C1 segment of cervical spinal cord (tissue), 14 donors: ENCODE measurements at places on chromosomes 7 and 10.

GRCh38 chr7:11567571-11567970 is 264.4 kb downstream of the THSD7A start:
- no peak for DNase-seq

DNA sequence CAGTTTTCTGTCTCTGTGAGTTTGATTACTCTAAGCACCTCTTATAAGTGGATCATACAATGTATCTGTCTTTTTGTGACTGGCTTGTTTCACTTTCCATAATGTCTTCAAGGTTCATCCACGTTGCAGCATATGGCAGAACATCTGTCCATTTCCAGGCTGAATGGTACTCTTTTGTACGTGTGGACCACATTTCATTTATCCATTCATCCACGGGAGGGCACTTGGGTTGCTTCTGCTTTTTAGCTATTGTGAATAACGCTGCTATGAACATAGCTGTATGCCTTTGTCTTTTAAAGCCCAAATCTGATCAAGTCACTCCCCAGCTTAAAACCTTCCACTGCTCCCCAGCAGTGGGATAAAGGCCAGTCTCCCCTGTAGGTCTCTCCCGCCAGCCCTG is 31.5 kb downstream of the EGFR start:
- DNase-seq, result no peak

DNA sequence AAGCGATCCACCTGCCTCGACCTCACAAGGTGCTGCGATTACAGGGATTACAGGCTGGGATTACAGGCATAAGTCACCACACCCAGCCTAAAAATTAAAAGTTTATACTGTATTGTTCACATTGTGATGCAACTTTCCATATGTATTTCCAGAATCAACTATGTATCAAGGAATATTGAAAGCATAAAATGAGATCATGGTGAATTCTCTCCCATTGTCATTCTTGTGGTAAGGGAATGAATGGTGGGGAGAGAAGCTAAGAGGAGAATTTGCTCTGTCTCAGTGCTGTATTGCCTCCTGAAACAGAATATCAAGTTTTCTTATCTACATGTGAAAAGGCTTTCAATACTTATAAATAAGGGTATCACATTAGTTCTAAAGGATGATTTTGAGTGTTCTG is 81.7 kb downstream of the CD36 start:
- DNase-seq, result no peak

GRCh38 chr10:95388109-95388471 is 97.3 kb upstream of the PDLIM1 start:
- no peak for DNase-seq

DNA sequence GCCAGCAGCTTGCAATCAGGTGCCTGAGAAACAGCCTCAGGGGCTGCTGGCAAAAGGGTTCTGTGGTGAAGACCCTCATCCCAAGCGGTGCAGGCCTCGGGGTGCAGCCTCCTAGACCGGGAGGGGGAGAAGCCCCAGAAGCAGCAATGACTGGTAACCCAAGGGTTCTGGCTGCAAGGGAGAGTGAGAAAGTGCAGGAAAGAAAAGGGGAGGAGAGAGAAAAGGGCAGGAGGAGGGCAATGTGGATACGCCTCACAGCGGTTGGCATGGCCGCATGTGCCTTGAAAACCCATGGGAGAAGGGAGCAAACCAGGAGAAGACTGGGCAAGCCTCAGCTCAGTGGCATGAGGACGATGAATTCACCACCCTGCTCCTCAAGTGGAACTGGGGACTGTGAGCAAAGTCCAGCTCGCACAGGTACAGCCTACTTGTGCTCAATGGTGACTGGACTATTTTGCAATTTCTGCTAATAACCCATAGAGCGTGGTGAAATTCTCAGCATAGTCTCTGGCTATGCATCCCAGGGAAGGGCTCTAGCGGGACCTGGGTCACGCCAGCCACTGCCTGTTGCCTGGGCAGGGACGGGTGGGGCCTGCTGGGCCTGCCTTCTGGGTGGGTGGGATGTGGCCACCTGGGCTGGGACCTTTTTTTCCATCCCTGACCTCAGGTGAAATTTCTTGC is 6.2 kb downstream of the CLRN3 start:
- DNase-seq, result no peak

DNA sequence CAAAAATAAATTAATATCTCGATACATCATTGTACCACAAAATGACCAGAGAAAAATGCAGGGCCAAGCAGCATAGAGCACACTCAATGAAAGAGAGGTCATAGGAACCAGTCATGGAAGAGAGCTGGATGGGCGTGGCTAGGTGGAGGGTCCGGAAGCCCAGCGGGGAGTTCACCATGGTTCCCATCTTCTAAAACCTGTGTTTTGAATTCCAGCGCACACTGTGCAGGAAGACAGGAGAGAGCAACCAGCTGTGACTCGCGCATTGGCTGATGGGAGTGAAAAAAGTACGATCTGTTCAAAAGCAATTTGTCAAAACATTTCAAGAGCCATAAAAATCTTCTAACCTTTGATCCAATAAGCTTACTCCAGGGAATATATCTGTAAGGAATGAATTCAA is 125.2 kb upstream of the NANOS1 start:
- no peak for DNase-seq

- DNase-seq, result no peak
Measured at GRCh38 chr10:822661-823367, 108.7 kb downstream of the LARP4B start.

DNA sequence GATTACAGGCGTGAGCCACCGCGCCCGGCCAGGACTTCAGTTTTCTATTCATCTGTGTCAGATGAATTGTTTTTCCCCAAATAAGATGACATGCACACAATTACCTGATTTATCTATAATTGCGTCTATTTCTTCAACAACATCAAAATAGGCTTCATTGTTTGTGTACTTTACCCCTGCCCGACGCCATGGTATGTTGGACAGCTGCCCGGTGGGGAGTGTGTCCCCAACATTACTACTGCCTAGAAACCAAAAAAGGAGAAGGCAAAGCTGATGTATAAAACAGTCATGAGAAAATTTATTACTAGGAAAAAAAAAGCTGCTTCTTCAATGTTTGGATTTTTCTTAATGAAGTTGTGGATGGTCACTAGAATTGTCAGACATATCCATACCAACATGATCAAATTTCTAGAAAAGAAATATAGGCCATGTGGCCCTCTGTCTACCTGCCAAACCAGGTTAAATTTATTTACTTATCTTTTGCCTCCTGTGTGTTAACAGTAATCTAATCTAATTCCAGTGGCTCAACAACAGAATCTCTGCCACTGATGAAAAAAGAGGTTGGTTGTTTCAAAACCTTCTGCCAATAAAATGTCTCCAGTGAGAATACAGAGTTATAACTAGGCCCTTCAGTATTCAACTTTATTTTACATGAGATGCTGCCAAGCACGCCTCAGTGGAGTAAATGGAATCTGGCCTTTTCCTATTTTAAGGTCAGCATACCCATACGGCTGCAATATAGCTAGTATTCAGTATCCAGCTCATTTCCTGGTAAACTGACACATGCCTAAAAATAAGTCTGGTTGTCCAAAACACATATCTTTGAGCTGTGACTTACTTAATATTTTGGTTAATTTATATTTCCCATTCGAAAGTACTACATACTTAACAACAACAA is 16.5 kb downstream of the AP3M1 start:
- no peak for DNase-seq

DNA sequence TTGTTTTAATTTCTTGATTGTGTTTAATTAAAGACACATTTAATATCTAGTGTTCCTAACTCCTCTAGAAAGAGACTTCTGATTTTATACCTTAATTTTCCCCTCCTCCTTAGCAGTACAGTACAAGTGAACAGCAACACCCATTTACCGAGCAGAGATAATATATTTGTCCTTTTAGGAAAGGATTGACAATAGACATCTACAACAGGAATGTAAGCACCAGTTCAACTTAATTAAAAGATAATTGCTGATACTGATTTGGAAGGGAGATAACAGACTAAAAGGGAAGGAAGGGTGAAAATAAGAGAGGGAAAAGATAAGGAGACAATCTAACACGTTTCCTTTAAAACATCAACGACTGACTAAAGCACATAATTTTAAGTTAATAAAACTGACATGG is 119.3 kb downstream of the SRPK2 start:
- no peak for DNase-seq

DNA sequence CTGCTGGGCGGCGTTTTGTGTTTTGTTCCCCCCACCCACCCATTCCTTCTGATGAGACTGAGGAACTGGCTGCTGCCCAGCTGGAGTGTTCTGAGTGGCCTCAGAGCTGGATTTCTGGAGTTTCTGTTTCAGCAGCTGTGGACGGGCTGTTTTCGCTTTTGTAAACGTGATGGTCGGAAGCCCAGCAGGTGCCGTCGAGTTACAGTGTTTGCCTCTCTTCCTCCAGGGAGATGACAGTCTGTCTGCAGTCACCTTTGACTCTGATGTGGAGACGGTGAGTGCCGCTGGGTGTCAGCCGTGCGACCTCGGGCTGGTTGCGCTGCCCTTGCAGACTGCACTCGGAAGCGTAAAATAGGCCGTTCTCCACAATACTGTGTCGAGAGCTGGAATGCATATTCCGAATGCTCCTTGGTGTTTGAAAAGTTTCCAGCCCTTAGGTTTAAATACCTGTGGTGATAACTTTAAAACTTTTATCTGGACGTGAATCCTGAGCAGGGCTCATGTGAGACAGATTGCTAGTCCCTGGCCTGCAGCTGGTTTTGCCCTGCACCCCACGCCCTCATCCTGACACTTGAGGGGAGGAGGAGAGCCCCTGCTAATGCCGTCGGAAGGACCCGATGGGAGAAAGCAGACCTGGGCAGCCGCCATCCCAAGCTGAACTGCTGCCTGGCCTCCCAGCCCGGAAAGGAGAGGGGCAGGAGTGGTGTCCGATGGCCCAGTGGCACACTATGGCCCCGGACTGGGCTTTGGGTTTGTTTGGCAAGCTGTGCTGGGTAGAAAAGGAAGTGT is 8.3 kb downstream of the IQCE start:
- DNase-seq, result no peak

DNA sequence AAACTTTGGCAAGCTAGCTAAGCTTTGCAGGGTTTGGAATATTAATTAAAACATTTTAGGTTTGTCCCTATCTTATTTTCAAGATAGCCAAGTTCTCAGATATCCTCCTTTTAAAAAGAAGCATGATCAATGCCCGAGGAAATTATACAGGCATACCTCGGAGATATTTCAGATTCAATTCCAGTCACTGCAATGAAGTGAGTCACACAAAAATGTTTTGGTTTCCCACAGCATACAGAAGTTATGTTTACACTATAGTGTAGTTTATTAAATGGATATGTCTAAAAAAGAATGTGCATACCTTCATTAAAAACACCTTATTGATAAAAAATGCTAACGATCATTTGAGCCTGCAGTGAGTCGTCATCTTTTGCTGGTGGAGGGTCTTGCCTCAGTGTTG is 382.9 kb upstream of the NPVF start:
- no peak for DNase-seq

DNA sequence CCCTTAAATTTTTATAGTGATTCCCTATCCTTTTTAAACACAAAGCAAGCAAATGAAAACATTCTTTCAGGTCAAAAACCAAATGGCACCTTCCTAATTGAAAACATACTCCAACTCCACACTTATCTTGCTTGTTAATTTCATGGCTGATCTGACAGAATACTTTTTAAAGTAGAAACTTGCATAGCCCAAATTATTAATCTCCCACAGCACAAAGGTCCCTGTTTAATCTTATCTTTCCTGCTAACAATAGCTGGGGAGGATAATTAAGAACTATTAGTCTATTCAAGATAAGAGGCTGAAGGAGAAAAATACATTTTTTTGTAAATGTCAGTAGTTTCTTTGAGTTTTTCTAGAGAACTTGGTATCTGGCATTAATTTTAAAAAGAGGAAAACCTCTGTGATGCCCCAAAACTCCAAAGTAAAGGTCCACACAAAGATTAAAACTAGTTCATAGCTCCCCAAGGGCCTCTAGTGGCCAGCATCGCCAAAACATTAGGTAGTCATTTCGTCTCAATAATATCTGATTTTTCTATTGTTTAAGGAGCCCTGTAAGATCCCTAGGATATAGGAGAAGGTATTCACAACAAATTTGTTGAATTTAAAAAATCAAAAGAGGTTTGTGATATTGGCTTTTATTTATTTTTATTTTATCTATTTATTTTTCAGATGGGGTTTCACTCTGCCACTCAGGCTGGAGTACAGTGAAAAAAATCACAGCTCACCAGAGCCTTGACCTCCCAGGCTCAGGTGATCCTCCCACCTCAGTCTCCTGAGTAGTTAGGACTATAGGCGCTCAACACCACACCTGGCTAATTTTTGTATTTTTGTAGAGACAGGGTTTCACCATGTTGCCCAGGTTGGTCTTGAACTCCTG is 14.7 kb downstream of the CDNF start:
- no peak for DNase-seq

GRCh38 chr10:101766306-101766705 is 9.6 kb downstream of the FGF8 start:
- no peak for DNase-seq

DNA sequence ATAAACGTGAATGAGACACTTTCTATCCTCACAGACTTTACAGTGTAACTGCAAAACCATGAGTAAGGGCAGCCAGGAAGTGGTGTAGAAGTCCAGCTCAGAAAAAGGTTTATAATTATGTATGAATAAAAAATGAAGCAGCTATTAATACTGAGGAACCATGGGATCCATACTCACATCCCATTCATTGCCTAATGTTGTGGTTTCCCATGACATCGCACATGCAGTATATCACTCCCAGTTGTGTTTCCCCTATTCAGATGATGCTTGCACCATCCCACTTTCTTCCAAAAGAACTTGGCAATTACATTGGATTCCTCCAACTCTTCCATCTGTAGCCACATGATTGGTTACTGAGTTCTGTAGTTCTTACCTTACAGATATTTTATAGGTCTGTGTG is 74.5 kb upstream of the SEMA3D start:
- DNase-seq, result no peak

GRCh38 chr10:120732643-120733313 is 118.4 kb upstream of the WDR11 start:
- no peak for DNase-seq

DNA sequence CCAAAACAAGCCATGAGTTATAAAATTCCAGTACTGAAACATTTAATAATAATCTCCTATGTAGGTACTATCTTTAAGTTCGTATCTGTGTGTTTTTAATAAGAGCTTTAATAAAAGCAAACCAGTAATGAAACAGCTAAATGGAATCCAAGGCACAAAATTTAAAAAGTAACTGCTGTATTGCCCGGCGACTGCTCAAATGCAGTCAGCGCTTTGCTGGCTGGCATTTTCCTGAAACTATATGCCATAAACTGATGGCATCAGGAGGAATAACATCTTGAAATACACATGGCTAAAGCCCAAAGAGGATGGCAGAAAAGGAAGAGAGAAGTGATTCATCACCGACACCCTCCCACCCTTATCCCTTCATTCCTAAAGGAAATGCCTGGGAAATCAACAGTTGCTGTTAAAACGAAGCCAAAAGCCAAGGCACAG is 133.1 kb downstream of the CUBN start:
- no peak for DNase-seq

- DNase-seq, result no peak
Measured at GRCh38 chr7:44678471-44679179, 70.0 kb upstream of the ZMIZ2 start.
